ENCODE measurements at places on chromosomes 4 and X. TPM values are rescaled to one million over a fixed set of nuclear protein-coding genes. Genes with fewer than 3 reads are reported as not detected.

The TCEAL7 gene
- not detected for total RNA-seq

The MTNR1A gene
- not detected for total RNA-seq

GRCh38 chr4:178165951-178166308 is 723.7 kb upstream of the AGA start:
- no peak for DNase-seq

- peak; percentile 24 for DNase-seq
Measured at GRCh38 chr4:84952004-84952403, 14.5 kb downstream of the WDFY3 start.

GRCh38 chr4:76584241-76585152 is 149.5 kb downstream of the SHROOM3 start:
- DNase-seq = no peak

The CABS1 gene
- not detected for total RNA-seq

The COL25A1 gene
- total RNA-seq = not detected

Measured in RPMI7951 (cell line).